ENCODE measurements at places on chromosomes 6 and 20.
A peak's percentile ranks its signal among the peaks of the same experiment; 100 is the strongest.

DNA sequence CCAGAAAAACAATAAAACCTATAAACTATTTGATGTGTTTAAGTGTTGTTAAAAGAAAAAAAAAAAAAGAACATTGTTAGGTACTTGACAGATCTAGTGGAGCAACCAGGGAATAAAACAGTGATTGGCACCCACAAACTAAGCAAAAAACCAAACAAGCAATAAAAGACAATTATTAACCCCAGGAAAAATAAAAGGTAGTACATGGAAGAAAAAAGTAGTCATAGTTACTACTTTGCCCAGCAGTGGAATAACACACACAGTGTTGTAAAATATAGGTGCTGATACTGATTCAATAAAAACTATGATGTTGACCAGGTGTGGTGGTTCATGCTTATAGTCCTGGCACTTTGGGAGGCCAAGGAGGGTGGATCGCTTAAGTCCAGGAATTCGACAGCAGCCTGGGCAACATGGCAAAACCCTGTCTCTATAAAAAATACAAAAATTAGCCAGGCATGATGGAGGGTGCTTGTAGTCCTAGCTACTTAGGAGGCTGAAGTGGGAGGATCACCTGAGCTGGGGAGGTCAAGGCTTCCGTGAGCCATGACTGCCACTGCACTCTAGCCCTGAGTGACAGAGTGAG is 43.9 kb downstream of the PIGU start:
- DNase-seq: no peak

DNA sequence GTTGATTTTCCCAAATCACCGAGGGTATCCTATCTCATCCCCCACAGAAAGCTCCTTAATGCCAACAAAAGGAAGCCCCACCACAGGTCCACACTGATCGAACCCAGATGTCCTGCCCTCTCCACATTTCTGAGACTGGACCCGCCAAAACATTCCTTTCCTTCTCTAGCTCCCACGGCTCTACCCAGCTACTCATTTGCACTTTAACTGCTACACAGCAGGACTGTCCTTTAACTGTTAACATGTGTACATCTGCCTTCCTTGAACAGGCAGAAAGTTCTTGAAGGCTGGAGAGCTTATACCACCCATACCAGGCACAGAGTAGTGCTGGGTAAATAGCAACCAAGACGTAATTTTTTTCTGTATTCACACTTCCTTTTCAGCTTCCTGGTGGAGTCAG is 68.6 kb downstream of the TRMT6 start:
- no peak for DNase-seq

GRCh38 chr6:107419733-107420132 is 39.6 kb downstream of the PDSS2 start:
- no peak for DNase-seq

DNA sequence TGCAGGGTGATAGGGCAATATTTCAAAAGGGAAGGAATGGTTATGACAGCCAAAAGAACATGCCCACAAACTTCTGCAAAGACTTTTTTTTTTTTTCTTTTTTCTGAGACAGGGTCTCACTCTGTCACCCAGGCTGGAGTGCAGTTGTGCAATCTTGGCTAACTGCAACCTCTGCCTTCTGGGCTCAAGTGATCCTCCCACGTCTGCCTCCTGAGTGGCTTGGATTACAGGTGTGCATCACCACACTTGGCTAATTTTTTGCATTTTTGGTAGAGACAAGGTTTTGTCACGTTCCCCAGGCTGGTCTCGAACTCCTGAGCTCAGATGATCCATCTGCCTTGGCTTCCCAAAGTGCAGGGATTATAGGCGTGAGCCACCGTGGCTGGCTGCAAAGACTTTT is 117.6 kb upstream of the ADGRF1 start:
- DNase-seq: no peak

GRCh38 chr6:149328083-149328482 is 10.6 kb downstream of the TAB2 start:
- no peak for DNase-seq

DNA sequence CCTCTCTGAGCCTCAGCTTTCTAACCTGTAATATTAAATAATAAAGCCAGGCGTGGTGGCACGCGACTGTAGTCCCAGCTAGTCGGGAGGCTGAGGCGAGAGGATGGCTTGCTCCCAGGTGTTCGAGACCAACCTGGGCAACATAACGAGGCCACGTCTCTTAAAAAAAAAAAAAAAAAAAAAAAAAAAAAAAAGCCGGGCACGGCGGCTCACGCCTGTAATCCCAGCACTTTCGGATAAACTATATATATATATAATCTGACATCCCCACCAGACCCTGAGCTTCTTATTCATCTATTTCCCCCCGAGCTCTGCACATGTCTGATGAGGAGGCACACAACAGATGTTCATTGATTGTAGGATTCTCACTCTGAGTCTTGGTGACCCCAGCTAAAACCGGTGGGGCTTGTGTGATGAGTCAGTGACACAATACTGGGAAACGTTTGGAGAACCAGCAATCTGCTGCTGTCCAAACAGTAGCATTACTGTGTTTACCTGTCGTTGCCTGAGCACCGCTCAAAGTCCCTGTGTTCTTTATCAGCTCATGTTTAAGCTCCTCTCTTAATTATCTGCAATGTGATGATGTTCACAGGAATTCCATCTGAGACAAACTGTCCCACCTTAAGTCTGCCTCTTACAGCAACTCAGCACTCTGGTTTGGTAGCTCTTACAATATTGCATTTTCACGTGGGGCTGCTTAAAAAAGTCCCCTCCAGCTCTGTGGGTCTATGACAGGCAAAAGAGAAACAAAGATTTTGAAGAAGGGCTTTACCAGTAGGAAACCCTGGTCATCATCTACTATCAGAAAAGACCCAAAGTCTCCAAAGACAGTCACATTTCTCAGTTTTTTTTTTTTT is 1.0 kb upstream of the SPATA2 start:
- peak; percentile 92 for DNase-seq

- no peak for DNase-seq
Measured at GRCh38 chr6:85372188-85372914, 77.5 kb upstream of the NT5E start.
